ENCODE measurements at places on chromosomes 2 and 18. TPM values are rescaled to one million over a fixed set of nuclear protein-coding genes. Genes with fewer than 3 reads are reported as not detected.
A peak's percentile ranks its signal among the peaks of the same experiment; 100 is the strongest.

Gene RSAD2
- 2.8 TPM for total RNA-seq

Gene PTPRN
- 1.1 TPM for total RNA-seq

Gene SLC16A14
- total RNA-seq, result 2.3 TPM

Gene LOXL3
- total RNA-seq, result 0.60 TPM

Gene STPG4
- not detected for total RNA-seq

Gene GATA6
- total RNA-seq, result not detected

Gene ZNF24
- total RNA-seq, result 45.1 TPM

- H3K4me1 ChIP-seq, result peaks cover 4% of the 10 kb centered on the region
- no peak for DNase-seq
- no peak overlapping the region for H3K4me3 ChIP-seq
Measured at GRCh38 chr2:3708576-3708975, 5.2 kb downstream of the DCDC2C start.

DNA sequence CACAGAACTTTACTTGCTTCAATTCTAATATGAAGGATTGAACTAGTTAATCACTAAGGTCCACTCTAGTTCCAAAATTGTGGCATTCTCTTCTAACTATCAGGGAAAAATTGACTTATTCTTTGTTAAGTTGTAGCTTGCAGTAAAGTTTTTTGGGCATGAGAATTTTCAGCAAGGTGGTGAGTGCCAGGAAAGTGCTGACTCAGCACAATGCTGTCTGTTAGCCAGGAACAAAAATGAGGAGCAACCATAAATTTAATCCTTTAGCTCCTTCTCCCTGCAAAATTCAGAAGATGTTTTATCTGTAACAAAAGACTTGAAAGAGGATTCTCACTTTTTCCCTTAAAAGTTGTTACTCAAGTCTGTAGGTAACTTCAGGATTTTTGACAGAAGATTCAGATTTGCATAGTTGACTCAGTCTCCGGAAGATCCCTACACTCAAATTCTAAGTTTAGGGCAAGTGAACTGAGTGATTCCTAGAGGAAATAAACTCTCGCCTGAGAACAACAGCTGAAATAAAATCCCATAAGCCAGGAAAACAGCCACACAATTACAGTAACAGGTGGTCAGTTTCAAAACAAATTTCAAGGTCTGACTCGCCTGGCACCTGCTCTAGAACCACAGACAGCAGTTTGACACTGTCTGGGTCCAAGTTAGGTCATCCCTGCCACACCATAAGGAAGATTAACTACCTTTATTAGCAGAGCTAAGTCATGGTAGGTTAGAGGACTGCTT is 20.2 kb upstream of the DARS1 start:
- H3K4me3 ChIP-seq, result no peak overlapping the region
- H3K27ac ChIP-seq, result no peak overlapping the region
- H3K4me1 ChIP-seq, result peaks cover 24% of the 10 kb centered on the region
- peaks cover 16% of the 10 kb centered on the region for H3K36me3 ChIP-seq
- H3K27me3 ChIP-seq, result no peaks in the 10 kb centered on the region

DNA sequence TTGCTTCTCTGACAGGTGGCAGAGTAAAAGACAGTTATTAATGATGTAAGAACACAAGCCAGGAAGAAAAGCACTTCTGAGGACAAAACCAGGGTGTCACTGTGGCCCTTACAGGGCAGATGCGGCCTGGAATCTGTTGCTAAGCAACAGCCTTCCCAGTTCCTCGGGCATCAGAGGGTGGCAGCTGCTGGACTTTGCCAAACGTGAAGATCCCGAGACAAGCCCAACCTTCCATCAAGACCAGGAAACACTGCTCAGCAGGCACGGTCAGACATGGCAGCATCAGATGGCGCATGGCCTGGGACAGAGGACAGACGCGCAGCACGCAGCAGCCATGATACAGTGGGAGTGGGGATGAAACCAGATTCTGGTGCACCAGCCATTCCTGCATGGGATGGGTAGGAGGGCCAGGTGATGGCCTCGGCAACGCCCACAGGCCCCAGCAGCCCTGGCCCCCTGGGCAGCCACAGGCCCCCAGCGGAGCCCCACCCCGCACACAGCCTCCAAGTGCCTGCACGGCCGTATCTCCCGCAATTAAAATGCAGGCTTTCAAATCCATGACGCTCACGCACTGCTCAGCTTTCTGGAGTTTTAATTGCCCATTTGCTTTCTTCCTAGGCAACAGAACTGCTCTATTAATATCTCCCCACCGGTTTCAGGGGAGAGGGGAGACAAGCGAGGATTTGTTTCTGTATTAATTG is 89.0 kb downstream of the EIPR1 start:
- no peak for DNase-seq
- H3K27me3 ChIP-seq, result no peaks in the 10 kb centered on the region
- H3K4me3 ChIP-seq, result no peak overlapping the region
- no peak overlapping the region for H3K27ac ChIP-seq
- peaks cover 5% of the 10 kb centered on the region for H3K4me1 ChIP-seq

DNA sequence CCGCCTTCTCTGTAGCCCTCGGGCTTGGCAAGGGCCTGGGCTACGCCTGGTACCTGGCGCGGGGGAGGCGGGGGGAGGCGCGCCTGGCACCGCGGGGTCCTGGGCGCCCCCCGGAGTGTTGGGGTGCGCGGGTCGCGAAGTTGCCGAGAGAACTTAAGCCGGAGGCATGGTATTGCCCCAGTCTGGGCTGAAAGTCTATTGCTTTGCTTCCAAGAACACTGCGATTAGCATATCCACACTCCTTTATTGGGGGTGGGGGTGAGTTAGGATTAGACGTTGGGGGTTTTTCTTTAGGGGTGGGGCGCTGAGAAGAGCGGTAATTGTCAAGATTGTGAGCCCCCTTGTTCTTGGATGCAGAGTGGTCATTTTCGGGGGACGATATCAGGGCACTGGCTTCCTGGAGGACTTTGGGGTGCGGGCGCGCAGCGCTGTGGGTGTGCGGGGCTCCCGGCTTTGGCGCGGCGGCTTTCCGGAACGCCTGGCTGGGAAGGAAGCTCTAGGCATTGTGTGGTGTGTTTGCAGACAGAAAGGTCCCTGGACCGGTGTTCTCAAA is 798 bp downstream of the TANC1 start:
- peak overlapping the region; percentile 75 for H3K4me3 ChIP-seq
- peaks cover 16% of the 10 kb centered on the region for H3K4me1 ChIP-seq
- peaks cover 53% of the 10 kb centered on the region for H3K27me3 ChIP-seq

- H3K4me1 ChIP-seq, result peaks cover 5% of the 10 kb centered on the region
- no peak overlapping the region for H3K4me3 ChIP-seq
- no peak for DNase-seq
Measured at GRCh38 chr18:8366656-8367055, 242.6 kb upstream of the RAB12 start.

DNA sequence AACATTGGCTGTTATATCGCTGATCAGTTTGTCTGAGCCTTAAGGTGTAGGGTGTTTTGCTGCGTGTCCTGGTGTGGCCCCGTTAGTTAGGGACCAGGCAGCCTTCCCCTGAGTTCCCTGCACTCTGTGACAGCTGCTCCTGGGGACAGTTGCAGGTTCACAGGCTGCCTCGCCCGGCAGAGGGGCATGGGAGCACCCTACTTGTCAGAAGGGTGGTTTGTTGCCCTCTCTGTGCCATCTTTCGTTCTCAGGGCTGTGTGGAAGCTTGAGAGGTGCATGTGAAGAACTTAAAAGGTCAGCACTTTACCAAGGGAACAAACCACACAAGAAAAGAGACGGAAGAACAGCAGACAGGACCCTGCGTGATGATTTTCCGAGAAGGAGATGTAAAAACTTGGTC is 159.6 kb downstream of the LDLRAD4 start:
- H3K4me1 ChIP-seq, result peaks cover 91% of the 10 kb centered on the region
- no peaks in the 10 kb centered on the region for H3K27me3 ChIP-seq
- H3K36me3 ChIP-seq, result peaks cover 1% of the 10 kb centered on the region
- peak overlapping the region; percentile 96 for H3K27ac ChIP-seq

GRCh38 chr2:31382452-31383120 is 32.0 kb downstream of the XDH start:
- no peak overlapping the region for H3K4me3 ChIP-seq
- H3K27me3 ChIP-seq, result no peaks in the 10 kb centered on the region
- no peak for DNase-seq
- no peaks in the 10 kb centered on the region for H3K36me3 ChIP-seq

DNA sequence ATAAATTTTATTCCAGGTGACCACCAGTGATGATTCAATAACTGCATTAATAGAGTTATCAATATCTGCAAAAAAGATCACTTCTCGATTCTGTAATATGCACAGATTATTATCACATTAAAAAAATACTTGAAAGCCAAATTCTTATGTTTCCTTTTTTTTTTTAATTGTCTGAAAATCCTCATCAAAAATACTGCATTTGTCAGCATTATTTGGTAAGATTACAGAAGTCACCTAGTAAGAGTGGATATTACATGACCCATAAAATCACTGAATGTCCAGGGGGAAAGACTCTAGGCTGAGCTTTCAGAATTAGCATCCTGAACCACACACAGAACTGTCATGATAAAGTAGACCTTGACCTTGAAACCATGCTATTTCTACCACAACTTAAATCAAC is 617.2 kb upstream of the CDH7 start:
- H3K4me1 ChIP-seq, result no peaks in the 10 kb centered on the region
- H3K36me3 ChIP-seq, result no peaks in the 10 kb centered on the region
- no peak for DNase-seq
- no peak overlapping the region for H3K4me3 ChIP-seq
- H3K27me3 ChIP-seq, result no peaks in the 10 kb centered on the region

DNA sequence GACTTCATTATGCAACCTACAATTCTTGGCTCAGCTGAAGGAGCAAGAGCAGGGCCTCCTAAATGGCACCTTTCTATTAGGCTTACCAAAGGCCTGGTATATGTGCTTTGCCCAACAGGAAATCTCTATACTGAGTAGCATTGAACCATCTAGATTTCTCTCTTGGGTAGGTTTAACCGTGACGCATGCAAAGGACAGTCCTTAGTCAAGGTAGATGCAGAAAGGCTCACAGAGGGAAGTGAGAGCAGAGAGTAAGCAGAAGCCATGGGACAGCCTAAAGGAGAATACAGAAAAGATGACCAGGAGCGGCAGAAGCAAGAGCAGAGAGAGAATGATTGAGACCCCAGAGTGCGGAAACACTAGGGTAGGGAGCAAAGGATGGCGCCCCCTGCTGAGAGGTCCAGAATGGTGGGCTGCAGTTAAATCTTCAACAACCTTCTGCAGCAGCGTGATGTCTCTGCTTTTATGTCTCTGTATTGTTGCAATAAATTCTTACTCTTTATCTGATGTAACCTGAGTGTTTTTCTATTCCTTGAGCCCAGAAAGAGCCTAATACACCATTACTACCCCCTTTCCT is 4.7 kb upstream of the OSBPL1A start:
- peaks cover 37% of the 10 kb centered on the region for H3K27me3 ChIP-seq
- peaks cover 7% of the 10 kb centered on the region for H3K4me1 ChIP-seq
- no peak overlapping the region for H3K4me3 ChIP-seq
- DNase-seq, result peak; percentile 43
- no peak overlapping the region for H3K27ac ChIP-seq
- H3K36me3 ChIP-seq, result no peaks in the 10 kb centered on the region

DNA sequence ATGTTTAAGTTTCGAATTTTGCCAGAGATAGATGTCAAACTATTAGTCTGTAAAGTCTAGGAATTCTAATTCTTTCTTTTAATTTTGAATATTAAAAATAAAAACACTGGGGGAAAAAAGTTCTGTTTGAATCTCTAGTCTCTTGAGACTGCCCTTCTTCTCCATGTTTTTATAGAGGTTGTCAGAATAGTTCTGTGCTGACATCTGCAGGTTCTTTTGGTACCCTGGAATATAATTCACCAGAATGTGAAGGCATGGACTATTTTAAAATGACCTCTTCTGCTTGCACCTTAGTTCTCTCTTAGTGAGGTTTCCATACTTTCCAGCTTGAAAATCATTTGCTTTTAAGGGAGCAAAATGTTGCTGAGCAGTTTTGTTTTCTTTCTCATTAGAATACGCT is 121.0 kb upstream of the MSTN start:
- H3K4me1 ChIP-seq, result peaks cover 8% of the 10 kb centered on the region
- H3K4me3 ChIP-seq, result no peak overlapping the region
- no peak for DNase-seq
- peaks cover 19% of the 10 kb centered on the region for H3K27me3 ChIP-seq
- H3K36me3 ChIP-seq, result no peaks in the 10 kb centered on the region
- no peak overlapping the region for H3K27ac ChIP-seq

DNA sequence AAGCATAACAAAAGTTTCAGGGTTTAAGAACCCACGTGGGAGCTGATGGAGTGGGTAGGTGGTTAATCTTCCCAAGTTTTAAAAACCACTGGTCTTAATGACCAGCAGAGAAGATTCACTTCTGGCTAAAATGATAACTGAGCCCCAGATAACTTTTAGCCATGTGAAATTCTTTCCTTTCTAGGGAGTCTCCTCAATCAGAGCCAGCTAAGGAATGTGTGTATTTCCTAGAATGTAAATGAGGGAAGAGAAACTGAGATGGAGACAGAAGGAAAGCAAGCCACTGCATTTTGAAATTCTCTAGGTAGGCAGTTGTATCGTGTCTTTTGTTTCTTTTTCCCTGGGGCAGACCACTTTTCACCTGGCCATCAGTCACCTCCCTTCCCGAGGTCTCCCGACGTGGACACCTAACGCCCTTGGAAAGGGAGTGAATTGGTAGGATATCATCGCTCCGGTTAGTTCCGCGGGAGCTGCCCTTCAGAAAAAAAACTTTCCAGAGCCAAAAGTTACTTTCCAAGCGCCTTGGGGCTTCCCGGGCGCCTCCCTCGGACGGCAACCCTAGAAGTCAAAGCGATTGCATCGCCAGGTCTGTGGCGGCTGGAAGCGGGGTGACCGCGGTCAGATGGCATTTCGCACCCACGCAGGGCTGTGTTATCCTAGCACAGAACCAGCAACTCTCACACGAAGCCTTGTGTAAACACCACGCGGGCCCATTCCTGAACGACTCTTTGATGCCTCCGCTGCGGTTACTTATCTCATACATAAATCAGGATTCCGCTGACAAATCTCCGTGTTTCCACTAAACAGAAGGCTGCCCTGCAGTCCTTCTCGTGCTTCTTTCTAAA is 1.3 kb downstream of the COLEC12 start:
- H3K27me3 ChIP-seq, result peaks cover 45% of the 10 kb centered on the region
- no peak overlapping the region for H3K27ac ChIP-seq
- no peaks in the 10 kb centered on the region for H3K36me3 ChIP-seq
- DNase-seq, result no peak
- H3K4me3 ChIP-seq, result no peak overlapping the region

- H3K27ac ChIP-seq, result no peak overlapping the region
- H3K4me3 ChIP-seq, result no peak overlapping the region
- no peaks in the 10 kb centered on the region for H3K36me3 ChIP-seq
- H3K27me3 ChIP-seq, result no peaks in the 10 kb centered on the region
- DNase-seq, result no peak
Measured at GRCh38 chr2:13488965-13489364, 772.2 kb downstream of the TRIB2 start.

DNA sequence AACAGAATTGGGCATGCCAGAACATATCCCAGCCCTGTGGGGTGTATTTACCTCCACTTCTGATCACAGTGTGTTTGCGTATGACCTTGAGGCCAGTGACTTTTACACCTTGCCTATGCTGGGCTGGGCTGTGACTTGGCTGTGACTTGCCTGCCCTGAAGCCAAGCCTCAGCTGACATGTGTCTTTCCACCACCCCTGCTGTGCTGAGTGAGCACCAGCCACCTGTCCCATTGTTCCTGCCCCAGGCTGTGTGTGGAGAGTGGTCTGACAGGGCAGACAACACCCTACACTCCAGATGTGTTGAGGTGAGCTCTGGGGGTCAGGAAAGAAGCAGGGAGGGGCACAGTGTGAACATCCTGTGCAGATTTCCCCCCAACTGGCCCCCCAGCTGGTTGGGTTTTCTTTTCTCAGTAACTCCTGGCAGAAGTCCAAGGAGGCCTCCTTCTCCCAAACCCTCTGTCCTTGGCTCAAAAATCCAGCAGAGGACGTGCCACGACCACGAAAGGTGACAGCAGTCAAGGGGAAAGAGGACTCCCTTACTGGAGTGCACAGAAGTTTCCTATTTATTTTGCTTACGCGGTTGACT is 5.1 kb upstream of the STEAP3 start:
- no peak overlapping the region for H3K27ac ChIP-seq
- DNase-seq, result no peak
- no peaks in the 10 kb centered on the region for H3K4me1 ChIP-seq
- H3K27me3 ChIP-seq, result peaks cover 20% of the 10 kb centered on the region
- H3K4me3 ChIP-seq, result no peak overlapping the region
- no peaks in the 10 kb centered on the region for H3K36me3 ChIP-seq
